Lung (tissue), 17 donors: ENCODE measurements at places on chromosomes 16 and 17. TPM values are rescaled to one million over a fixed set of nuclear protein-coding genes. Genes with fewer than 3 reads are reported as not detected.

The ZSCAN32 gene
- 10.4 TPM for total RNA-seq

- peaks cover 3% of the 10 kb centered on the region for H3K36me3 ChIP-seq
- no peak for DNase-seq
- no peak overlapping the region for H3K27ac ChIP-seq
- H3K4me1 ChIP-seq = peaks cover 26% of the 10 kb centered on the region
- H3K27me3 ChIP-seq = no peaks in the 10 kb centered on the region
These were observed 120.3 kb upstream of the CHMP6 start for GRCh38 chr17:80871341-80871740.

DNA sequence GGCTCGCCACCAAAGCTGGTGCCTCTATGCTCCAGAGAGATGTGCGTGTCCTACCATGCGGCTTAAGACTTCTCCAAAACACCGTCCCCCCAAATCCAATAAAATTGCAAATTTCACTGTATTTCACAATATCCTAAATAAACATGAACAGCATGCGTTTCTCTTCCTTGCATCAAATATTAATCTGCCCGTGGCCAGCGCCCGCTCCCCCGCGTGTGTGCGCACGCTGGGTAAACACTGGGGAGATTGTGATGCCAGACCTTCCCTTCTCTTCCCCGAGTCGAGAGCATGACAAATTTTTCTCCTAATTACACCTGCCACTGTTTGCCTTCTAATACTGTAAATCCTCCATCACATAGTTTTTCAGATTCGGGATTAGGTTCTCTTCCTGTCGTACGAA is 148.1 kb downstream of the MRM1 start:
- no peak overlapping the region for H3K27ac ChIP-seq
- H3K27me3 ChIP-seq = peaks cover 5% of the 10 kb centered on the region
- DNase-seq = no peak
- H3K4me3 ChIP-seq = no peak overlapping the region
- H3K4me1 ChIP-seq = no peaks in the 10 kb centered on the region

- no peak for DNase-seq
- H3K36me3 ChIP-seq = no peaks in the 10 kb centered on the region
- H3K4me3 ChIP-seq = no peak overlapping the region
- H3K4me1 ChIP-seq = no peaks in the 10 kb centered on the region
- no peak overlapping the region for H3K27ac ChIP-seq
- no peaks in the 10 kb centered on the region for H3K27me3 ChIP-seq
These were observed 40.2 kb downstream of the SLC7A5 start for GRCh38 chr16:87828907-87829621.

GRCh38 chr17:79841369-79842135 is 2.3 kb upstream of the CBX4 start:
- DNase-seq = peak; percentile 37
- no peak overlapping the region for H3K27ac ChIP-seq
- no peaks in the 10 kb centered on the region for H3K36me3 ChIP-seq
- peaks cover 54% of the 10 kb centered on the region for H3K4me1 ChIP-seq

DNA sequence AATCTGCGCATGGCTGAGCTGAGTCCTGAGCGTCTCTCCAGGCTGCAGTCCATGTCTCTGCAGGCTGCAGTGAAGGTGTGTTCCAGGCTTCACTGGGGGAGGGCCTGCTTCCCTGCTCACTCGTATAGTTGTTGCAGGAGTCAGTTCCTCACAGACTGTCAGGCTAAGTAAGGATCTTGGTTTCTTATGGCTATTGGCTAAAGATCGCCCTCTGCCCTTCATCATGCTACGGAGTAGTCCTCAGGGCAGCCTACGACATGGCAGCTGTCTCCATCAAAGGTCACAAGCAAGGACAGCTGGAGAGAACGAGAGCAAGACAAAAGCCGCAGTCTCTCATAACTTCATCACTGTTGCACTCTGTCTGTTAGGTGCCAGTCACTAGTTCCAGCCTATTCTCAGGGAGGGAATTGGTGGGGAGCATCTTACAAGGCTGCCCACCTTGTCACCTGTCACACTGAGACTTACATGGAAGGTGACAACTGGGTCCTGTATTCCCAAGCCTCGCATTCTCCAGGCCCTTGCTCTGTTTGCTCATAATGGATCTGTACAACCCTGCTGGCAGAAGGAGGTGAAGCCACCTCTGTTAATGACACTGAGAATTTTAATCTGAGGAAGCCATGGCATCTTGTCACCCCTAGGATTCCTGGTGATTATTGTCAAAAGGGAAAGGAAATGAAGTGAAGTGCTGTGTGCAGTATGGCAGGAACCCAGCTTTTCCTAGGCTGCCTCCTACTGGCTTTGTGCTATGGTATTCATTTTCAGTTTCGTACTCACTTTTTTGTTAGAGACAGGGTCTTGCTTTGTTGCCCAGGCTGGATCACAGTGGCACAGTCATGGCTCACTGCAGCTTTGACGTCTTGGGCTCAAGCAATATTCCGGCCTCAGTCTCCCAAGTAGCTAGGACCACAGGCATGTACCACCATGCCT is 43.4 kb downstream of the MFSD11 start:
- H3K4me3 ChIP-seq = no peak overlapping the region
- no peaks in the 10 kb centered on the region for H3K27me3 ChIP-seq
- H3K27ac ChIP-seq = no peak overlapping the region
- peaks cover 17% of the 10 kb centered on the region for H3K36me3 ChIP-seq
- H3K4me1 ChIP-seq = no peaks in the 10 kb centered on the region

GRCh38 chr17:1177016-1177700 is 2.6 kb downstream of the ABR start:
- no peaks in the 10 kb centered on the region for H3K27me3 ChIP-seq
- no peak for DNase-seq
- H3K4me1 ChIP-seq = no peaks in the 10 kb centered on the region
- H3K4me3 ChIP-seq = no peak overlapping the region
- no peak overlapping the region for H3K27ac ChIP-seq

DNA sequence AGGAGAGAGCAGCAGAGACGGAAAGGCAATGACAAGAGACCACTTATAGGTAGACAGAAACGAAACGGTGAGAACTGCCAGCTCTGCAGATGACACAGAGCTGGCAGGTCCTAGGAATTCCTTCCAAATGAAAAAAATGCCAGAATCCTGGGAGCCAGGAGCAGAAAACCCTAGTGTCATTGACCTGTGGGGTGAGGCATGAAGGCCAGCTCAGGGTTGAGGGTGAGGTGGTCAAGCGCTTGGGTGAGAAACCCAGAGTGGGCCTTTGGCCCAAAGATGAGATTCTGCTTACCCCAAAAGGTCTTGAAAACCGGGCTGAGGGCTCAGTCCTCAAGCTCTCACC is 9.2 kb downstream of the HIC1 start:
- H3K27ac ChIP-seq = peak overlapping the region; percentile 59
- peaks cover 30% of the 10 kb centered on the region for H3K36me3 ChIP-seq
- no peak for DNase-seq
- H3K4me3 ChIP-seq = no peak overlapping the region
- peaks cover 2% of the 10 kb centered on the region for H3K27me3 ChIP-seq

DNA sequence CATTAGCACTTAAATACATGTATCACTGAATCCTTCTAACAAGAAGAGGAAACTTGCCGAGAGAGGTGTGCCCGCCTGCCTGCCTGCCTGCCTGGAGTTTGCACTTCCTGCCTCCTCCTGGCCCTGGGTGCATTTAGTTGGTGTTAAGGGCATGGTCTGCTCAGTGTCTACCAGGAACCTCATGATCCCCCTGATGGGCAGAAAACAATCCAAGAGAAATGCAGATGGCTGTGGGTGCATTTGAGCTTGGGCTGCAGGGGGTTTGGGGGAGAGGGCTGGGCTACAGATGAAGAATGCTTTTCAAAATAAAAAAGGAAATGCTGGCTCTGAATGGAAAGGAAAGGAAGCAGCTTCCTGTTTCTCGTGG is 10.1 kb downstream of the KSR1 start:
- no peak overlapping the region for H3K27ac ChIP-seq
- peaks cover 10% of the 10 kb centered on the region for H3K4me1 ChIP-seq
- H3K36me3 ChIP-seq = no peaks in the 10 kb centered on the region
- H3K4me3 ChIP-seq = no peak overlapping the region
- H3K27me3 ChIP-seq = no peaks in the 10 kb centered on the region

DNA sequence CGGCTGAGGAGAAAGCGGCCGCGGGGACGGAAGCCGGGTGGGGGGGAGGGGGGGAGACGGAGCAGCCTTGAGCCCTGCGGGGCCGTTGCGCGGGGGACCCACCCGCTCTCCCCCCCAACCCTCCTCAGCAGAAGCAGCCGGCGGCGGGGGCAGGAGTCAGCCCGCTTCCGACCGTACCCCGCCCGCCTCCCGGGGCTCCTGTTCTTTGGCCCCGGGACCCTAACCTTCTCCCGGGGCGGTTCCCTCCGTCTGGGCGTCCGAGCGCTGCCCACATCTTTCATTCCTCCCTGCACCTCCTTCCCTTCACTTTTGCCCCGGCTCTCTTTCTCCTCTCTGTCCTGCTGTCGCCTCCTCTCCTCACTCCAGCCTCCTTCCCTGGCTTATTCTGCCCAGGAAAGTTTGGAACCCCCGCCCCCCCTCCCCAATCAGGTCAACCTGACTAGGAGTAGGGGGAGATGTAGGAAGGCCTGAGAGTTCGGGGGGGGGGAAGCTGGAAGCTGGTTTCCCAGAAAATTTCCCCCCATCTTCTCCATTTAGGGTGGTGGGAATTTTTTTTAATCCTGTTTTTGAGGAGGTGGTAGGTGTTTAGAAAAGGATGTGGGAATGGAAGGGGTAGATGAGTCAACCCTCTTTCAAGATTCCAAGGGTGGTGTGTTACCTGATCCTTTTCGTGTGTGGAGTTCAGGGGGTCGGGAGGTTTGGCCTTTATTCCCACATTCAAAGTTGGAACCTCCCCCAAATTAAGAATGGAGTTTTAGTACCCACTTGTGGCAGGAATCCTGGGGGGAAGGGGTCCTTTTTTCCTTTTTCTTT is 427 bp upstream of the NLK start:
- no peaks in the 10 kb centered on the region for H3K27me3 ChIP-seq
- no peaks in the 10 kb centered on the region for H3K36me3 ChIP-seq
- DNase-seq = no peak
- H3K27ac ChIP-seq = peak overlapping the region; percentile 90
- H3K4me3 ChIP-seq = peak overlapping the region; percentile 82

DNA sequence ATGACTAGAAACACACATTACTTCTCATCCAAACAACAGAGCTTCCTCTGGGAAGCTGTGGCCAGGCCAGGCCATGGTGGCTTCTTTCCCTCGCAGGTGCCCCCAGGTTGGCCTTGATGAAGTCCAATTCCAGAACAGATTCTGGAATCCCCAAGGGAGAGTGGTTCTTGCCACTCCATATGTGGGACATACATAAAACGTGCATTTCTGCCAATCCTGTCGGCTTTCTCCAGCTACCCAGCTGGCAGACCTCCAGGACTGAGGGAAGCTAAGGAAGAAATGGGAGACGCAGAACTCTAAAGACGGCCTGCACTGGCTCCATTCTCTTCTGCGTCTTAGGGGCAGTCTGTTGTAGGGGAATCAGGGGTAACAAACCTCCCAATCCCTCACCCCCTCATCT is 219.2 kb upstream of the CDH5 start:
- peaks cover 36% of the 10 kb centered on the region for H3K4me1 ChIP-seq
- peak; percentile 53 for DNase-seq
- H3K27me3 ChIP-seq = no peaks in the 10 kb centered on the region

The PPM1E gene
- total RNA-seq = 1.1 TPM

The CIITA gene
- total RNA-seq = 24.1 TPM

GRCh38 chr17:57762452-57763395 is 17.6 kb upstream of the CCDC182 start:
- no peak for DNase-seq
- no peak overlapping the region for H3K27ac ChIP-seq
- no peaks in the 10 kb centered on the region for H3K27me3 ChIP-seq

The HOXB1 gene
- not detected for total RNA-seq

- no peaks in the 10 kb centered on the region for H3K27me3 ChIP-seq
- DNase-seq = no peak
- H3K4me3 ChIP-seq = no peak overlapping the region
- no peak overlapping the region for H3K27ac ChIP-seq
- no peaks in the 10 kb centered on the region for H3K36me3 ChIP-seq
These were observed 4.1 kb downstream of the WDR45B start for GRCh38 chr17:82644148-82644547.

GRCh38 chr17:622356-622755 is 92.3 kb downstream of the VPS53 start:
- no peak overlapping the region for H3K4me3 ChIP-seq
- peaks cover 28% of the 10 kb centered on the region for H3K36me3 ChIP-seq
- no peaks in the 10 kb centered on the region for H3K27me3 ChIP-seq

- peak overlapping the region; percentile 96 for H3K27ac ChIP-seq
- H3K4me1 ChIP-seq = peaks cover 25% of the 10 kb centered on the region
- H3K36me3 ChIP-seq = no peaks in the 10 kb centered on the region
- DNase-seq = peak; percentile 68
- no peaks in the 10 kb centered on the region for H3K27me3 ChIP-seq
These were observed 878 bp downstream of the TAOK1 start for GRCh38 chr17:29390851-29391631.

The NPLOC4 gene
- total RNA-seq = 47.8 TPM

The GAST gene
- not detected for total RNA-seq

The KIF19 gene
- 8.9 TPM for total RNA-seq

DNA sequence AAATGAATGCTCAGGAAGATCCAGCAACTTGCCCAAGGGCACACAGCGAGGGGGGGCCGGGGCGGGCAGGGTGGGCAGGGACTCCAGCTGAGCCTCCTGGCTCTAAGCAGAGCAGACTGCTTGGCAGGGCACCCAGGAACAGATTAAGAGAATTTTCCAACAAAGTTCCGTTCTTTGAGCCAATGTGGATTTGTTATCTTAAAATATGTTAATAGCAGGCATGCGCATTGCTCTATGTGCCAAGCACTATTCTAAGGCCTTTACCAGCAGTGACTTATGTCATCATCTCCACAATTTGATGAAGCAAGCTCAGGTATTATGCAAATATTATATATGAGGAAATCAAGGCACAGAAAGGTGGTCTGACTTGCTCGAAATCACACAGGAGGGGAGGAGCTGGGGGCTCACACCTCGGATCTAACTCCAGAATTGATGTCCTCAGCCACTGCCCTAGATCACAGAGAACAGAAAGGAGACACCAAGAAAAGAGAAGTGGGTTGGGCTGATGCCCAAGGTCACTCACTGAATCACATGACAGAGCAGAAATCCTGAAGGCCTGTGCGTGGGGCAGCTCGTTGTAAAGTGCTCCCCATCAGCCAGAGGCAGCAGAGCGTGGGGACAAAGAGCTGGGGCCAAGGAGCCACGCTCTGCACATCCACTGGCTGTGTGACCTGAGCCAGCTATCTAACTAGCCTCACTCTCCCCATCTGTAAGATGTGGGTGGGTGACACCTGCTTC is 23.2 kb upstream of the MEAK7 start:
- H3K4me3 ChIP-seq = no peak overlapping the region
- H3K4me1 ChIP-seq = peaks cover 26% of the 10 kb centered on the region
- no peaks in the 10 kb centered on the region for H3K36me3 ChIP-seq
- H3K27ac ChIP-seq = no peak overlapping the region

DNA sequence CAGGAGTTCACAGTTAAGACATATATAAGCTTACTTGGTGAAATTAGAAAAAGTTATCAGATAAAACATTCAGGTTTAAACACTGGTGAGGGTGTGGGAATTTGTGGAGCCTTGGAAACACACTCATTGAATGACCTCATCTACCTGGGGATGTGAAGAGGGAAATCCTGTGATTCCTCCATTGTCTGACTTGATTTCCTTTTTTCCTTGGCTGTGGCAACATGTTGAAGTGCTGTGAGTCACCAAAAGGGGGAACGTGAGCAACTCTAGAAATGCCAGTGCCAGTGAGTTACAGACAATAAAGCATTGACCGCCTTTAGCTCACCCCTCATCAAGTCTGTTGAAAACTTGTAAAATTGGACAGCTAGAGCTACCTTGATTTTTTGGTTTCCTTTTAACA is 1.8 kb downstream of the HMOX2 start:
- H3K4me3 ChIP-seq = no peak overlapping the region
- H3K27ac ChIP-seq = peak overlapping the region; percentile 75
- no peaks in the 10 kb centered on the region for H3K36me3 ChIP-seq
- no peaks in the 10 kb centered on the region for H3K27me3 ChIP-seq
- no peak for DNase-seq
